MCF 10A (cell line): ENCODE measurements at places on chromosomes 7 and 10. TPM values are rescaled to one million over a fixed set of nuclear protein-coding genes. Genes with fewer than 3 reads are reported as not detected.

DNA sequence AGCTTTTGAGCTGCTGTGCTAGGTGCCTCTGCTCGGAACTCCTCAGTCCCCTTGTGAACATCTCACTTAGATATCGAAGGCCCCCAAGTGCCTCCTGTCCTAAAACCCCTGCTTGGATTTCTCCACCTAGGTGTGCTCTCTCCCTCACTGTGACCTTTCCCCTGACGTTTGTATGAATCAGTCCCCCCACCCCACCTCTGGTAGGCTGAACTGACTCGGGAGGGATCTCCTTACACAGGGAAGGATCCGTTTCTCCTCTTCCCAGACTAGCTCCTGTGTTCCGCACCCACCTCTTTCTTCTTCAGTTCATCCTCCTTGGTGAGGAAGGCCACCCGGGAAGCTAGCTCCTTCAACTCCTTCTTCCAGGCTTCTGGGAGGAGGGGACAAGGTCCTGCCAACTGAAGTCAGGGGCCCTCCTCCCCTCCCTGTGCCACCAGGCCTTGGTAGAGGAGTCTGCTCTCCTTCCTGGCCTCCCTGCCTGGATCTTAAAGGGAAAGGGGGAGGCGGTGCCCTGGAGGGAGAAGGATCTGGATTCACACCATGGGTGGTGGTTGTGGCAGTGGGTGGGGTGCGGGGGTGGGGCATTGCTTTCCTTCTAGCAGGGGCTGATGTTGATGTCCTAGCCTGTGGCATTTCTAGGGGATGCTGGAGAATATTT, 6.8 kb downstream of the TBATA start:
- no peak for DNase-seq
- no peaks in the 10 kb centered on the region for H3K27me3 ChIP-seq
- no peak overlapping the region for H3K27ac ChIP-seq
- no peaks in the 10 kb centered on the region for H3K36me3 ChIP-seq
- peaks cover 6% of the 10 kb centered on the region for H3K4me1 ChIP-seq

DNA sequence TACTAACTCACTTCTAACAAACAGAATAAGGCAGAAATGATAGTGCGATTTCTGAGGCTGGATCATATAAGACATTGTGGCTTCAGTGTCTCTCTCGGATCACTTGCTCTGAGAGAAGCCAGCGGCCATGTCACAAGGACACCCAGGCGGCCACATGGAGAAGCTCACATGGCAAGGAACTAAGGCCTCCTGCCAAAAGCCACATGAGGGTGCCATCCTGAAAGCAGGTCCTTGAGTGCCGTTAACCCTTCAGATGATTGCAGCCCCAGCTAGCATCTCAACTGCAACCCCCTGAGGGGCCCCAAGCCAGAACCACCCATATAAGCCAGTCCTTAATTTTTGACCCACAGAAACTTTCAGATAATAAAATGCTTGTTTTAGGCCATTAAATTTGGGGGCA, 6.9 kb upstream of the VDAC2 start:
- peaks cover 9% of the 10 kb centered on the region for H3K36me3 ChIP-seq
- H3K27ac ChIP-seq: no peak overlapping the region
- peaks cover 63% of the 10 kb centered on the region for H3K4me1 ChIP-seq
- no peak for DNase-seq

- H3K36me3 ChIP-seq: no peaks in the 10 kb centered on the region
- no peak for DNase-seq
- H3K4me3 ChIP-seq: no peak overlapping the region
Observed at GRCh38 chr7:25405736-25406135, 177.4 kb upstream of the NPVF start.

DNA sequence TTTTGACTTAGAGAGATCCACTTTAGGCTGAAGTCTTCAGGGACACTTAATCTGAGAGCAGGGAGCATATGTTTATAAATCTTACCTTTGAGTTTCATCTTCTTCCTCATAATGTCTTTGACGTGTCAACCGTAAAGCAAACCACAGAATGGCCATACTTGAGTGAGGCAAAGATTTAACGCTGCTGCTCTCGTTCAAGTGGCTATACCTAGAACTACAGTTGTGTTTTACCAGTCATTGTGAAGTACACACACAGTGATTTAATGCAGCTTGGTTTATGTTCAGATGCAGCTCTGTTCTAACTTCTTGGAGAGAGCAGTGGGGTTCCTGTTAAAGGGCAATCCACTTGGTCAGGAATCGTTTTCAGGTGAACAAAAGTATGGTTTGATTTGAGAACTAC, 39.9 kb upstream of the GOT1 start:
- no peaks in the 10 kb centered on the region for H3K36me3 ChIP-seq
- no peak overlapping the region for H3K27ac ChIP-seq
- H3K4me3 ChIP-seq: no peak overlapping the region

- no peak overlapping the region for H3K27ac ChIP-seq
- no peak overlapping the region for H3K4me3 ChIP-seq
- no peak for DNase-seq
Observed at GRCh38 chr10:23630376-23630775, 191.5 kb downstream of the OTUD1 start.

- H3K4me3 ChIP-seq: no peak overlapping the region
- no peaks in the 10 kb centered on the region for H3K27me3 ChIP-seq
- H3K27ac ChIP-seq: no peak overlapping the region
- H3K36me3 ChIP-seq: no peaks in the 10 kb centered on the region
- peaks cover 6% of the 10 kb centered on the region for H3K4me1 ChIP-seq
Observed at GRCh38 chr7:84362360-84362759, 167.8 kb upstream of the SEMA3A start.

SLC25A13 gene
- 23.4 and 28.6 TPM in 2 replicates for total RNA-seq

KNDC1 gene
- total RNA-seq: 2.1 and 2.4 TPM in 2 replicates

GPR85 gene
- 0.07 and 0.61 TPM in 2 replicates for total RNA-seq

GPR37 gene
- total RNA-seq: 1.9 TPM in 2 replicates
